ENCODE measurements at places on chromosomes 2 and 18.

- no peak for DNase-seq
These were observed 167.8 kb upstream of the HAAO start for GRCh38 chr2:42960002-42960841.

DNA sequence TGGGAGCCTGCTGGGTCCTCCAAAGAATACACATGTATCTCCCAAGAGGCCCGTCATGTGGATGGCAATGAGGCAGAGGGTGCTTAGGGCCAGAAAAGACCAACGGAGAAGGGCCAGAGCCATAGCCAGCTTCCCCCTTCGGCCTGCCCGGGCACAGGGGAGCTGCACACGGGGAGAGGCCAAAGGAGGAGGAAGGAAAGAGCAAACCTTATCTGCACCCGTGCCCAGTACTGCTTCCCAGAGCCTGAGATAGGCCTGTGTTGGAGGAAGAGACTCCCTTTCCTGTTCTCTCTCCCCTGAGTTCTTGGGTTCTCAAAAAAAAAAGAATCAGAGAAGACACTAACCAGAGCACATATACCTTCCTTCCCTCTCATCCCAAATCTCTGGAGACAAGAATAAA, 250.3 kb downstream of the ANAPC1 start:
- DNase-seq = no peak

DNA sequence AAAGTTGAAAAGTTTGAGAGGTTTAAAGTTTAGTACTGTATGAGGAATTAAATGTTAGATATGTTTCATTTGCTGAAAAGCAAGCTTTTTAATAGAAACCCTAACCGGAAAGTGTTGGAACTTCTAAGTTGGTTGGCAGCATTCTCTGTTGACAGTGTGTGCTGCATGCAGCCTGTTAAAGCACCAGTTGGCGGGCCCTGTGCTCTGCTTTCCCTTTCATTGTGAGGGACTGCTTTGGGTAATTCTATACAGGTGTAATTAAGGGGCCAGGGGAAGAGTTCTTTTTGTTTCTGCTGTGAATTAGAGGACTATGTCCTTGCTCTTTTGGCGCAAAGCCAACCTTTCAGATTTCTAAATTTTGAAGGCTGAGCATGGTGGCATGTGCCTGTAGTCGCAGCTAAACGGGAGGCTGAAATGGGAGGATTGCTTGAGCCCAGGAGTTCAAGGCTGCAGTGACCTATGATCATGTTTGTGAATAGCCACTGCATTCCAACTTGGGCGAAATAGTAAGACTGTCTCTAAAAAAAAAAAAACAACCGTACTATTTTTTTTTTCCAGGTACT, 20.1 kb downstream of the PLEKHB2 start:
- DNase-seq = no peak

DNA sequence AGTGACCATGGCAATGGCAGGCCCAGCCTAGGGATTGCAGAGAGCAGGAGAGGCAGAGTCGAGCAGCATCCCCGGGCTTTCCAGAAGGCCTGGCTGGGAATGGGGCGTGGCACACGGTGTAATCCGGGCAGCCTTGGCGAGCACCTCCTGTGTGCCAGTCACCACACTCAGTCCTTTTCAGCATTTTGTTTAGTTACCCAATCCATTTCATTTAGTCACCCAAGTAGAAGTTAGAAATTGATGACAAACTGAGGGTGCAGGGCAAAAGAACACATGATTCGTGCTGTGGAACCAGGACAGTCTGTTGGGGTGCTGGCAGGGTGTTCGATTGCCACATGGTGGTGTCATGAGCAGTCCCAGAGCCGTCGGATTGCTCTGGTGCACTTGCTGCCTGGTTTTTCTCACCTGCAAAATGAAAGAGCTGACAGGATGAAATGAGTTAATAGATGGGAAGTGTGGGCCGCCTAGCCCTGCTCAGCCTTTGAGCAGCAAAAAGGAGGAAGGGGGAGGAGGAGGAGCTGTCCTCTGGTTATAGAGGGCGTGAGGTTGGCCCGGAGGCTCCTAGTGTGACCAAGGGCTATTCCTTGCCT, 299.4 kb downstream of the AGAP1 start:
- no peak for DNase-seq

- DNase-seq = no peak
These were observed 129.4 kb downstream of the SCG2 start for GRCh38 chr2:223472771-223473170.

DNA sequence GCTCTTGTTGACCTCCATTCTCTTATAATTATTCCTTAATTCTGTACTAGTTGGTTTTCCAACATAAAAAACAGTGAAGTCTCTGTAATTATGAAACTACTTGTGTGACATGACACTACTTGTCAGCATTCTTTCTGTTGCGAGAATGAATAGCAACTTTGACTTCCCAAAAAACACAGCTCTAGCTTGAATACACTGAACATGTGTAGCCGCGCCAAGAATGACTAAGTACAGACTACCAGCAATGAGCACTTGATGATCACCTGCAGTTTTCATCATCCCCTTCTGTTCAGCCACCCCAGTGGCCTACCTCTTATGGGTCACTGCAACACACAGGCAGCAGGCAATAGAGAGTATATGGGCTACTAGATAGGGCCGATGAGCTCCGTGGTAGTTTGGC, 229.3 kb downstream of the TGIF1 start:
- no peak for DNase-seq

GRCh38 chr2:134217351-134217750, 36.5 kb upstream of the MGAT5 start:
- no peak for DNase-seq

DNA sequence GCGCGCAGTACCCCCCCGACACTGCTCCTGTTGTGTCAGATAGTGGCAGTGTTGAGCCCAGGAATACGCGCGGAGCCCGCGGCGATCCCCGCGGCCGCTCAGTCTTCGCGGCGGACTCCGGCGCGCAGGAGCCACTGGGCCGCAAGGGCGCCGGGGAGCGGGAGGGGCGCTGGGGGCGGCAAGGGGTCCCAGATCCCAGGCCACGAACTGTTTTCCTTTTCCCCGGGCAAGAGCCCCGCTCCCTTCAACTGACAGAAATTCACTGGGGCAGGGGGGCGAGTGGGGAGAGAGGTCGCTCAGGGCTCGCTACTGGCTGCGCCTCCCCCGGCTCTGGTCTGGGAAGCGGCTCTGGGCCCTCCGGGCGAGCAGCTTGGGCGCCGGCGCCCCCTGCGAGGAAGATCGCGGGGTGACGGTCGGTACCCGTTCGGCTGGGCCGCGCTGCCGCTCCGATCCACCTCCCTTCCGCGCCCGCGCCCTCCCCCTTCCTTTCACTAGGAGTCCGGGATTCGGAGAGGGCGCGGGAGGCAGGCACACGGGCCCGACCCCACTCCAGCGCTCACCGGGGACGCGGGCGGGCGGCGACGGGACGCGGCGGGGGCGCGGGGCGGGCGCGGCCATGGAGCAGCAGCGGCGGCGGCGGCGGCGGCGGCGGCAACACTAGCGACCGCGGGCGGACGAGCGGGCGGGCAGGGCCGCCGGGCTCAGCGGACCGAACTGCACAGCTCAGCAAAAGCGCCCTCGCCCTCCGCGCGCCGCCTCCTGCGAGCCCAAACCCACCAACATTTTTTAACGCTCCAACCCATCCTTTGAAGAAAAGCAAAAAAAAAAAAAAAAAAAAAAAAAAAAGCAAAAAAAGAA, 1.4 kb upstream of the SETBP1 start:
- peak; percentile 58 for DNase-seq

DNA sequence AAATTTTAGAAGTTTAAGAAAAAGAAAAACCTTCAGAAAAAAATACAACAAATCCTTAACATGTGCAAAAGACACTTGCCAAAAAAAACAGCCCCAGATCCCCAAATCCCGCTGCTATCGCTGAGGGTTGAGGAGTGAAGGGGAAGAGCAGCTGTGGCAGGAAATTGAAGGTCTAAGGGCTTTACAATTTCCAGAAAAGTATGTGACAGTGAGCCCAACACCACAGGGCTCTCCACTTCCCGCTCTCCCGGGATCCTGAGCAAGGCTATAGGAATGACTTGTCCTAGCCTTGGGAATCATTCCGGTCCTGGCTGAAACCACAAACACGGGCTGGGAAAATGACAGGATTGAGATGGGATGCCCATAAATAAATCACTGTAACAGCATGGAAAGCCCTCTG, 191.4 kb downstream of the TMEM163 start:
- no peak for DNase-seq

- DNase-seq = no peak
These were observed 3.1 kb upstream of the GALNT1 start for GRCh38 chr18:35578481-35578880.

- no peak for DNase-seq
These were observed 2.2 kb upstream of the SLC3A1 start for GRCh38 chr2:44273076-44273475.

DNA sequence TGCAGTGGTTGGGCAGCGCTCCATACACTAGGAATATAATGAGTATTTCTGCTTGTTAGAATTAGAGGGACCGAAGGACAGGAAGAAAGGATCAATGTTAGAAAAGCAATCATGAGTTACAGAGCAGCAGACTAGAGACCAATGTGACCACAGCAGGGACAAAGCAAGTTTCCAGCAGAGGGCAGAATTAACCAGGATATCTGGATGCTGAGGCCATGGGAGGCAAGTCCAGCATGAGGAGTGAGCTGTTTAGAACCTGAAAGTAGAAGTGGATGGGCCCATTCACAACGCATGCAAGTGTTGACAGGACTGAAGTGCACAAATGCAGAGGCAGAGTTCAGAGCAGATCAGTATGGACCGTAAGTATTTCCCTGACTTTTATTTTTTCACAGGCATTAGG, 910.4 kb upstream of the GYPC start:
- DNase-seq = no peak

DNA sequence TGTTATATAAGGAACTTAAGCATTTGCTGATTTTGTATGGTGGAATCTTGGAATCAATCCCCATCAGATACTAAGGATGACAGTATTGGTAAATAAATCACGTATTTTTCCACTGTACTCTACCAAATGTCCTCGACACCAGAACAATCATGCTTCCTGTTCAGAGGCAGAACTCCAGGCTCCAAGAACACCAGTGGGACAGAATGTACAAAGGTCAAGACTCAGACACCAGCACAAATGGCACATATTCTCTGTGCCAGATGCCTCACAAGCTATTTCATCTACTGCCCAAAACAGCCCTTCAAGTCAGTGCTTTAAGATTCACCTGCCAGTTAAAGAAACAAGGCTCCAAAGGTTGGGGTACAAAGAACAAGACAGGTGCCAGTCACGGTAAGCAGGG, 420.5 kb downstream of the STK39 start:
- DNase-seq = no peak

- DNase-seq = no peak
These were observed 79.8 kb downstream of the CCDC150 start for GRCh38 chr2:196719110-196719872.

GRCh38 chr2:124822516-124822915, 797.4 kb downstream of the CNTNAP5 start:
- no peak for DNase-seq

DNA sequence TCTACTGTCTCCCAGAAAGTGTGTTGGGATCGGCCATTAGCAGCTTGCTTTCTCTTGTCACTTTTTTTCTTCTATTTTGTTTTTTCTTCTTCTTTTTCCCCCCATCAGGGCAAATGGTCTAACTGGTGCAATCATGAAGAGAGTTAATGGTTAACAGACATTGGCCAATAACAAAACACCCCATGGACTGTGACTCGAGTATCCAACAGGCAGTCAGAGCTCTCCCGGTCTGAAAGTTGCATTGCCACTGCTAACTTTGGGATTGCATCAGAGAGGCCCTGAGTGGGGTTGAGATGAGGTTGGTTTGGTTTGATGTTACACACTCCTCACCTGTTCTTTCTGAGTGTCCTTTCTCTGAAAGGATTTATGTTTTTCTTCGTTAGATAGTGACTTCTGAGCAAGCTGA, 12.9 kb upstream of the SNORC start:
- no peak for DNase-seq

- DNase-seq = no peak
These were observed 95.5 kb downstream of the GYPC start for GRCh38 chr2:126751477-126751876.

- no peak for DNase-seq
These were observed 1.6 kb downstream of the LRATD1 start for GRCh38 chr2:14634182-14634488.

GRCh38 chr2:196473617-196474016, 165.9 kb upstream of the CCDC150 start:
- no peak for DNase-seq

- no peak for DNase-seq
These were observed 314.8 kb upstream of the SALL3 start for GRCh38 chr18:78664848-78665247.

DNA sequence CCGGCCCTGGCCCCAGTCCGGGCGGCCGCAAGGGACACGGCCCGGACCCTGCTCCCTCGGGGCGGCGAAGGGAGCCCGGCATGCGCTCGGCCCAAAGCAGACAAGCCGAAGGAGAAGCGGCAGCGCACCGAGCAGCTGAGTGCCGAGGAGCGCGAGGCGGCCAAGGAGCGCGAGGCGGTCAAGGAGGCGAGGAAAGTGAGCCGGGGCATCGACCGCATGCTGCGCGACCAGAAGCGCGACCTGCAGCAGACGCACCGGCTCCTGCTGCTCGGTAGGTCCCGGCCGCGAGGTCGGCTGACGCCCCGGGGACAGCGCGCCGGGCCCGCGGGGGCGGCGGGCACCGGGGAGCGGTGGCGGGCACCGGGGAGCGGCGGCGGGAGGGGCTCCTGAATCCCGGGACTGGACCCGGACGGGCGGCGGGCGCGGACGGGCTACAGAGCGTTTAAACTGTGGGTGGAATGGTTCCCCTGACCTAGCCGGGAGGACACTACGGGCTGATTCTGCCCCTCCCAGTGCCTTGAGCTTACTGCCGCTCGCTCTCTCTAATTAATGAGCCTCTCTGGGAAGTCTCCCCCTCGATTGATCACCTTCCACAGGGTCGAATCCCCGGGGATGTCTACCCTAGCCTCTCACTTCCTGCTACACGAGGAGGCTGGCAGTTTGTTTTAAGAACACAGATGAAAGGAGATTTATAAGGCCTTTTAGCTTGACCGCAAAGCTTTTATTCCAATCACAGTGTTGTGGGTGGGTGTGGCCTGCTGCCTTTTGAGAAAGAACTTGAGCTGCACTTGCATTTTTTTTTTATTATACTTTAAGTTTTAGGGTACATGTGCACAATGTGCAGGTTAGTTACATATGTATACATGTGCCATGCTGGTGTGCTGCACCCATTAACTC, 853 bp downstream of the GNAL start:
- no peak for DNase-seq
